GM18507 (cell line): ENCODE measurements at places on chromosomes 4 and X.

DNA sequence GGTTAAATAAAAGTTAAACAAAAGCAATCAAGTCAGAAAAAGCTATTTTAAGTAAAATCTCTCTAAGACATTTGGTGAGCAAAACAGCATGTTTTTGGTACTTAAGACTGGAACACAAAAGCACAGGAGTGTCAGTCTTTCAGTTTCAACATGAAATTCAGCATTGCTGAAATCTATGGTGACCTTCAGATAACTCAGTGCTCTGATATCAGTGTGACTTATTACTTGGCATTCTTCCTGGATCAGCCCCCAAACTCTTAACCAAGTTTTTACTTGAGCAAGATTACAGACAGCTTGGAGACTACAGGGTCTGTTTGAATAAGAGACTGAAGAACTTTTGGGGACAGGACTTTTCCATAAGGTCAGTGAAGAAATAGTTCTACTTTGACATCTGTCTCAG lies 437.2 kb downstream of the RAPGEF2 start:
- no peak for DNase-seq

GRCh38 chr4:183289688-183290087 lies 30.4 kb downstream of the CLDN22 start:
- no peak for DNase-seq

DNA sequence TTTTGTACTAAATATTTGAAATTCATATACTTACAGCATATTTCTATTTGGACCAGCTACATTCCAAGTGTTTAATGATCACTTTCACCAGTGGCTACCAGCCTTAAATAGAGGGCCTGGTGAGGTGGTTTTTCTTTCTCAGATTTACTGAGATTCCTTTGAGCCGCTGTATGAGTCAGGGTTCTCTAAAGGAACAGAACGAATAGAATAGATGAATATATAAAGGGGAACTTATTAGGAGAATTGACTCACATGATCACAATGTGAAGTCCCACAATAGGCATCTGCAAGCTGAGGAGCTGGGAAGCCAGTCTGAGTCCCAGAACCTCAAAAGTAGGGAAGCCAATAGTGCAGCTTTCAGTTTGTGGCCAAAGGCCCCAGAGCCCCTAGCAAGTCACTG lies 146.2 kb upstream of the TLL1 start:
- no peak for DNase-seq

- no peak for DNase-seq
Measured at GRCh38 chrX:141936080-141936479, 32.4 kb downstream of the MAGEC1 start.

GRCh38 chrX:105910563-105911105 lies 88.3 kb downstream of the NRK start:
- no peak for DNase-seq

GRCh38 chr4:110196871-110197528 lies 1.4 kb downstream of the ELOVL6 start:
- no peak for DNase-seq

GRCh38 chr4:167088115-167088514 lies 146.2 kb downstream of the SPOCK3 start:
- DNase-seq: no peak

DNA sequence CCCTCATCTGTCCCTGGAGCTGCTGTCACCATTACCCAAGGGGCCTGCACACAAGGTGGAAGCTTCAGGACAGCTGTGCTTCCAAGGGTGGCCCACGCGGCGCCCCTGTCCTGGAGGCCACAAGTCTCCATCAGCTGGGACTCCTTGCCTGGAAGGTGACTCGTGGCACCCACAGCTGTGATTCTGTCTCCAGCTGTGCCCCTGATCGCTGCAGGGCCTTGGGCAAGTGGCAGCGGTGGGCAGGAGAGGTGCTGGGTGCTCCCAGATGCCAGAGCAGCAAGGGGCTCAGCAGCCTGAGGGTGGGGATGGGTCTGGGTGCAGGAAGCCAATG lies 9.0 kb upstream of the DUSP9 start:
- no peak for DNase-seq
